ENCODE measurements at places on chromosomes 13 and 19. TPM values are rescaled to one million over a fixed set of nuclear protein-coding genes. Genes with fewer than 3 reads are reported as not detected.

- no peak for DNase-seq
Observed at GRCh38 chr19:50409347-50409746, 9.4 kb upstream of the SPIB start.

Gene CLEC11A
- total RNA-seq = 6.0 TPM

Gene FREM2
- 28.4 TPM for total RNA-seq

- DNase-seq = no peak
Observed at GRCh38 chr13:20582026-20582425, 15.1 kb downstream of the IFT88 start.

- DNase-seq = no peak
Observed at GRCh38 chr13:80115616-80116015, 225.3 kb downstream of the SPRY2 start.

GRCh38 chr19:54168174-54168917, 4.6 kb downstream of the TMC4 start:
- DNase-seq = peak; percentile 99
